ENCODE measurements at places on chromosomes 7 and 10. TPM values are rescaled to one million over a fixed set of nuclear protein-coding genes. Genes with fewer than 3 reads are reported as not detected.

DNA sequence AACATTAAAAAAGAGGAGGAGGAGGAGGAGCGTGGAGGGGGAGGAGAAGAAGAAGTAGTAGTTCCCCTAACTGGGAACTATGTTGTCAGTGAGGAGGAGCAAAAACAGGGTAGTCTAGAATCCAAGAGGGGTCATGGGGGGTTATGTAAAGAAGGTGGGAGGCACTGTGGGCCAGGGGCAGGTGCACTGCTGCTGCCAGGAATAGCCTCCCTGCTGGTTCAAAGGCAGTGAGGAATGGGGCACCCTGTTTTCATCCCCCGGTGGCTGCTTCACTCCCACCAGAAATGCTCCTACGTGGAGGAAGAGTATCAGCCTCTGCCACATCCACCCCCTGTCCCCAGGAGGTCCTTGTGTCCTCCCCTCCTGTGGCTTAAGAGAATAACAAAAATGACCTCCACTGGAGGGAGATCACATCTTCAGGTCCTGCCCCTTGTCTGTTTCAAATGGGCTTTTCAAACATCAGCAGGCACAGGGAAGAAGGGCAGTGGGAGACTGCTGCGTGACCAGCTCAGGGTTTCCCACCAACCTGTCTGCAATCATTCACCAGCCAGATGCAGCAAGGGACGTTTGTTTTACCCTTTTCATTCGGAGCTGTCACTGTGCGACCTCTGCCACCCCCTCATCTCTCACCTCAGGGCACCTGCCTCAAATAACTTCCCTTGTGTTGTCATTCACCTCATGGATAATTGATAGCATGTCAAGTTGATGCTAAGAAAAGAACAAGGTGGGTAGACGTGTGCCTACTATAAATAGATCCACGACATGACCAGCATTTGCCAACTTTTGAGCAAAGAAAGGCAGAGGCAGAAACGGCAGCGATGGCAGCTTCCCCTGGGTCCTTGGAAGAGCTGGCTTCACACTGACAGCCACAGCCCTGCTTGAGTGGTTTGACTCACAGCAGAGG, 92.6 kb downstream of the DGKI start:
- H3K27ac ChIP-seq: no peak overlapping the region
- no peak overlapping the region for H3K4me3 ChIP-seq
- no peaks in the 10 kb centered on the region for H3K36me3 ChIP-seq
- DNase-seq: no peak
- H3K4me1 ChIP-seq: no peaks in the 10 kb centered on the region
- peaks cover 12% of the 10 kb centered on the region for H3K27me3 ChIP-seq

- peaks cover 14% of the 10 kb centered on the region for H3K36me3 ChIP-seq
- no peak for DNase-seq
- no peak overlapping the region for H3K4me3 ChIP-seq
- H3K4me1 ChIP-seq: peaks cover 9% of the 10 kb centered on the region
- H3K27ac ChIP-seq: no peak overlapping the region
Observed at GRCh38 chr7:38382684-38383083, 109.2 kb upstream of the TARP start.

GRCh38 chr7:104150470-104150869, 57.3 kb downstream of the ORC5 start:
- H3K27me3 ChIP-seq: no peaks in the 10 kb centered on the region
- no peak overlapping the region for H3K27ac ChIP-seq
- no peak for DNase-seq
- H3K4me1 ChIP-seq: peaks cover 2% of the 10 kb centered on the region

GRCh38 chr10:99658622-99659030, 683 bp upstream of the ENTPD7 start:
- H3K27me3 ChIP-seq: peaks cover 13% of the 10 kb centered on the region
- H3K4me3 ChIP-seq: peak overlapping the region; percentile 90
- peaks cover under 1% of the 10 kb centered on the region for H3K36me3 ChIP-seq
- H3K27ac ChIP-seq: peak overlapping the region; percentile 53

DNA sequence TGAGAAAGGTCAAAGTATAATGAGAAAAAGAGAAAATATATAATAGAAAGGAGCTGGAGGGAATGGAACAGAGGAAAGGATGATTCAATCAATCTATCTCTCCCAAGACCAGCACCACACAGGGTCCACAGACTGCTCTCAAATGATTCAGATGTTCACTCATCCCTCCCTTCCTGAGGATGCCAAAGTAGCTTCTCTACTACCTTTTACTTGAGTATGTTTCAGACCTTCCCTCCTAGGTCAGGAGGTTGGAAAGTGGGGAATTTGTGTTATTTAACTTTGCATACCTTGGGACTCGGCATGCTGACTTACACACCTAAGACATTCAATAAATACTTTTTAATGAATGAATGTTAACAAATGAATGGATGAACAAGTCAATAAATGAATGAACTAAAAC, 30.6 kb downstream of the CPVL start:
- H3K27me3 ChIP-seq: peaks cover 14% of the 10 kb centered on the region
- no peak overlapping the region for H3K27ac ChIP-seq
- H3K36me3 ChIP-seq: no peaks in the 10 kb centered on the region
- DNase-seq: no peak
- peaks cover 8% of the 10 kb centered on the region for H3K4me1 ChIP-seq
- H3K4me3 ChIP-seq: no peak overlapping the region

The ANKRD1 gene
- not detected for total RNA-seq

The GPR15LG gene
- total RNA-seq: not detected

The CPN1 gene
- total RNA-seq: not detected

The GBX1 gene
- total RNA-seq: not detected
